ENCODE measurements at places on chromosomes 4 and X. TPM values are rescaled to one million over a fixed set of nuclear protein-coding genes. Genes with fewer than 3 reads are reported as not detected.

USP17L12 gene
- total RNA-seq = not detected

BRS3 gene
- not detected for total RNA-seq

DNA sequence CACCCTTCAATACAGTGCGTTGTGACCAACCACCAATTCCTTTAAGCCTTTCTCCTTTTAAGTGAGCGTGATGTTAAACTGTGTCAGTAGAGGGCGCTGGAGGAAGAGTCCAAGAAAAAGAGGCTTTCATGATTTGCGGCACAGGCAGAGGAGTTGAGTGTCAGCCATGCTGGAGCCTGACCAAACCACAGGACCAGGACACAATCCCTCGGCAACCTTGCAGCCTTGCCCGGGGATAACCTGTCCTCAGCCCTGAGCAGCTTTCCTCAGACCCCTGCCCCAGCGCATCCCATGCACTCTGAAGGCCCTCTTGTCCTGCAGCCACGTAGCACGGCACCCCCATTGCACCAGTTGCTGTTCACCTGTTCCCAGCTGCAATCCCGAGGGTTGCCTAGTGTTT, 53.5 kb upstream of the SMIM31 start:
- no peak for DNase-seq

GRCh38 chrX:6095469-6095868, 133.2 kb downstream of the NLGN4X start:
- DNase-seq = no peak

Measured in HFFc6 (cell line).